ENCODE measurements at places on chromosomes 7 and 10.

- no peak for DNase-seq
Measured at GRCh38 chr7:122268101-122268500, 36.4 kb downstream of the FEZF1 start.

DNA sequence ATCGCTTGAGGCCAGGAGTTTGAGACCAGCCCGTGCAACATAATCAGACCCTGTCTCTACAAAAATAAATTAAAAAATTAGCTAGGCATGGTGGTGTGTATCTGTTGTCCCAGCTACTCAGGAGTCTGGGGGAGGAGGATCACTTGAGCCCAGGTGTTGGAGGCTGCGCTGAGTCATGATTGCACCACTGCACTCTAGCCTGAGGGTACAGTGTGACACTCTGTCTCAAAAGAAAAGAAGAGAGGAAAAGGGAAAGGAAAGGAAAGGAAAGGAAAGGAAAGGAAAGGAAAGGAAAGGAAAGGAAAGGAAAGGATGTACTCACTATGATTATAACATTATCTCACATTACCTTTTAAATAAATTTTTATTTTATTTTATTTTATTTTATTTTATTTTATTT is 56.5 kb upstream of the MPP7 start:
- DNase-seq, result no peak

GRCh38 chr10:85661123-85661522 is 705.5 kb downstream of the GRID1 start:
- DNase-seq, result peak; percentile 23

DNA sequence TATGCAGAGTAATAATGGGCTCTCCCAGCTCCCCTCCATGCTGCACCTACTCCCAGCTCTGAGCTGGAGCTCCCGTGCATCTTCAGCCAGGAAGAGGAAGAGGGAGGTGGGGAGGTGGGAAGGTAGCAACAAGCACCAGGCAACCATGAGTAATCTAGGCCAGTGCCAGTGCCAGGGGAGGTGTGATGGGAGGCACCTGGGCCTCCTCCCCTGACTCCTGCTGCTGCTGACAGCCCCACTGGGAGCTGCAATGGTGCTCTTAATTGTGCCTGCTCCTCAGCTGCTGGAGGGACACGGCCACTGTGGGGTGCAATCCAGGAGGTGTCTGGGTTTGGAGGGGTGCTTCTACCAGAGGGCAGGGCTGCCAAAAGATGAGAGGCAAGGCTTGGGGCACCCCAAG is 243.0 kb downstream of the PLXNA4 start:
- DNase-seq, result no peak

GRCh38 chr7:111499027-111499426 is 63.3 kb downstream of the IMMP2L start:
- peak; percentile 1 for DNase-seq

GRCh38 chr10:119060107-119060506 is 20.5 kb downstream of the EIF3A start:
- no peak for DNase-seq

GRCh38 chr7:124497176-124497575 is 268.4 kb downstream of the GPR37 start:
- DNase-seq, result no peak

- DNase-seq, result no peak
Measured at GRCh38 chr7:128178611-128179010, 62.5 kb upstream of the LEP start.

GRCh38 chr7:142827951-142828500 is 26.9 kb upstream of the EPHB6 start:
- DNase-seq, result no peak

GRCh38 chr7:31747553-31747952 is 60.5 kb downstream of the PPP1R17 start:
- no peak for DNase-seq

- DNase-seq, result no peak
Measured at GRCh38 chr7:38903057-38903456, 5.9 kb downstream of the VPS41 start.

GRCh38 chr10:17200001-17200911 is 1.2 kb downstream of the TRDMT1 start:
- DNase-seq, result no peak

DNA sequence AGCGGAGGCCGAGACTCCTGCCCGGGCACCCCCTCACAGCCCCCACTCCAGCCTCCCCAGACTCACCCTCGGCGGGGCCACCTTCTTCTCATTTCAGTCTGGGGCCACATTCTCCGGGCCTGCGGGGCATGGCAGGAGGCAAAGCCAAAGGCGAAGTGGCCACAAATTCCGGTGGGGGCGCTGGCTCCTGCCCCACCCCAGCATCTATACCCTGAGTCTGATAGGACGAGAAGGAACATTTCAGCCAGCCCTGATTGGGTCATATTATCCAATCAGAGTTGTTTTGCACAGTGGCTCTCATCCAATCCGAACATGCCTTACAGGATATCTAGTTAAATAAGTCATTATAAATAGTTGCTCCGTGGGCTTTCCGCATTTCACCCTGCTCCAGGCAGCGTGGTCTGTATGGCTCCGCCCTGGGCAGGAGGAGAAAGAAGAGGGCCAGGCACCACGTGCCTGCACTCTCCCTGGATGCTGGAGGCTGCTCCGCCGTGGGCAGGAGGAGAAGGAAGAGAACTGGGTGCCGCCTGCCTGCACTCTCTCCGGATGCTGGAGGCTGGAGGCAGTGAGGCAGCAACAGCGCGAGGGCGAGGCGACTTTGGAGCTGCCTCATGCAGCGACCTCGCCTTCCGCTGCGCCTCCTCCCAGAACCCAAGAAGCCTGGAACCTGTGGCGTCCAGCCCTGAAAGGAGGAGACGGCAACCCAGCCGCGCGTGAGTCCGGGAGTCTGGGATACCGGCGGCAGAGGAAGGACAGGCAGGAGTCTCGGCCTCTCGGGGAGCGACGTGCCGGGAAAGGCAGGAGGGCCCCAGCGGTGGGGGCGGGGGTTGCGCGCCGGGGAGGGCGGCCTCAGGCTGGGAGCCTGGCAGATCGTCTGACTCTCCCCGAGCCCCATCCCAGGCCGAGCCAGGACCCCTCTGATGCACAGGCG is 162.9 kb downstream of the ZNF33B start:
- DNase-seq, result peak; percentile 60

GRCh38 chr10:4546500-4546899 is 279.5 kb upstream of the AKR1E2 start:
- no peak for DNase-seq

- DNase-seq, result no peak
Measured at GRCh38 chr10:31949266-31949665, 20.6 kb upstream of the ARHGAP12 start.

GRCh38 chr10:127695431-127695830 is 41.6 kb upstream of the FOXI2 start:
- DNase-seq, result no peak

- no peak for DNase-seq
Measured at GRCh38 chr7:54360075-54360840, 181.9 kb upstream of the VSTM2A start.

GRCh38 chr10:114045136-114046086 is 1.7 kb downstream of the ADRB1 start:
- DNase-seq, result peak; percentile 58

DNA sequence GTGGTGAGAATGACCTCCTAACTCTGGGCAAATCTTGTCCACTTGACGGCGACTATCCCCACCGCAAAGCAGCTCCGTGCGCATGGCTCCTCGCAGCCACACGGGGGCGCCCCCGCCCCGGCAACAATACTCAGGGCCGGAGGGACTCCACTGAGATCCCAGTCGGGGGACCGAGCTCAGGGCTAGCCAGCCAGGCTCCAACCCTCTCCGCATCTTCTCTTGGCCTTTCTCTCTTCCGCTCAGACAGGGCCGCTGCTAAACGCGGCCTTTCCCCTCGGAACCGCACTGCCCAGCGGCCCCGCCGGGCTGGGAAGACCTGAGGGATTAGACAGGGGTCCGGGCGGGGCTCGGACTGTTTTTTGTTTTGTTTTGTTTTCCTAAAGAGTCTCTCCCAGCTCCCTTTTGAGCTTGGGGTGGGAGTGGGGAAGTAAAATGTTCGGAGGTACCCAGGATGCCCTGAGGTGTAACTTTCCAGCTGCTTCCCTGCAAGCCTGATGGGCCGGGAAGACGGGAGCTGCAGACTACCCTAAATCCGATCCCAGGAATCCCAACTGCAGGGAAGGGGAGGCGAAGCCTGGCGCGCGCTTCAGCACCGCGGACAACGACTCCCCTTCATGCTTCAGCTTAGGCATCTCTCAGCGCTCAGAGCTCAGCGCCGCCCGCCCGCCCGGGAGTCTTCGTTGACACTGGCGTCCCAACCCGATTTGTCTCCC is 2.7 kb downstream of the KCNIP2 start:
- DNase-seq, result peak; percentile 91

- DNase-seq, result no peak
Measured at GRCh38 chr7:158676171-158676840, 28.3 kb downstream of the NCAPG2 start.

GRCh38 chr10:38094927-38095574 is 914 bp downstream of the ZNF37A start:
- DNase-seq, result no peak

GRCh38 chr10:100522945-100523344 is 3.3 kb upstream of the SEC31B start:
- DNase-seq, result no peak

DNA sequence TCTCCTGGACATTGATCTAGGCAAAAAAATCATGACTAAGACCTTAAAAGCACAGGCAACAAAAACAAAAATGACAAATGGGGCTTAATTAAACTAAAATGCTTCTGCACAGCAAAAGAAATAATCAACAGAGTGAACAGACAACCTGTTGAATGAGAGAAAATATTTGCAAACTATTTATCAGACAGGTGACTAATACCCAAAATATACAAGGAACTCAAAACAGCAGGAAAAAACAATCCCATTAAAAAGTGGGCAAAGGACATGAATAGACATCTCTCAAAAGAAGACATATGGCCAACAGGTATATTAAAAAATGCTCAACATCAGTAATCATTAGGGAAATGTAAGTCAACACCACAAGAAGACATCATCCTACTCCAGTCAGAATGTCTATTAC is 166.8 kb downstream of the MTERF1 start:
- no peak for DNase-seq

- no peak for DNase-seq
Measured at GRCh38 chr10:44060221-44060620, 324.7 kb downstream of the CXCL12 start.

- no peak for DNase-seq
Measured at GRCh38 chr7:143239813-143240212, 18.0 kb downstream of the TAS2R40 start.

DNA sequence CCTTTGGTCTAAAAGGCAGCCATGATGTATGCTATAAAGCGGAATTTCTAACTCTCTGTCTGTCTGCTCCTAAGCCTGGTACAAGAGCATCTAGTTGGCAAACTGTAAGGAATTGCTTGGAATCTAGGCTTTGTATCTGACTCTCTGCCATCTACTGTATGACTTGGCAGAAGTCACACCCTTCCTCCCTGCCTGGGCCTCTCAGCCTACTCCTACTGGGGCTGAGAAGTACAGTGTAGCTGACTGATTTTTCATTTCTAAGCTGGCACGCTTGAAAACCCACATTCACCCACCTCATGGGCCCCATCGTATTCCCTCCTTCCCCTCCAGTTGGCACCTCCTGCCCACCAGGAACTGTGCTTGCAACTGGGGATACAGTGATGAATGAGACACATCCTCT is 435.2 kb downstream of the PLXNA4 start:
- DNase-seq, result no peak

- no peak for DNase-seq
Measured at GRCh38 chr10:13231808-13232207, 2.4 kb downstream of the UCMA start.

- DNase-seq, result no peak
Measured at GRCh38 chr7:85719981-85720953, 533.4 kb upstream of the SEMA3D start.

GRCh38 chr7:48411619-48412018 is 240.4 kb downstream of the ABCA13 start:
- DNase-seq, result no peak

GRCh38 chr10:118913825-118914224 is 115.7 kb upstream of the NANOS1 start:
- DNase-seq, result no peak

- DNase-seq, result no peak
Measured at GRCh38 chr7:86252406-86252805, 391.3 kb upstream of the GRM3 start.

DNA sequence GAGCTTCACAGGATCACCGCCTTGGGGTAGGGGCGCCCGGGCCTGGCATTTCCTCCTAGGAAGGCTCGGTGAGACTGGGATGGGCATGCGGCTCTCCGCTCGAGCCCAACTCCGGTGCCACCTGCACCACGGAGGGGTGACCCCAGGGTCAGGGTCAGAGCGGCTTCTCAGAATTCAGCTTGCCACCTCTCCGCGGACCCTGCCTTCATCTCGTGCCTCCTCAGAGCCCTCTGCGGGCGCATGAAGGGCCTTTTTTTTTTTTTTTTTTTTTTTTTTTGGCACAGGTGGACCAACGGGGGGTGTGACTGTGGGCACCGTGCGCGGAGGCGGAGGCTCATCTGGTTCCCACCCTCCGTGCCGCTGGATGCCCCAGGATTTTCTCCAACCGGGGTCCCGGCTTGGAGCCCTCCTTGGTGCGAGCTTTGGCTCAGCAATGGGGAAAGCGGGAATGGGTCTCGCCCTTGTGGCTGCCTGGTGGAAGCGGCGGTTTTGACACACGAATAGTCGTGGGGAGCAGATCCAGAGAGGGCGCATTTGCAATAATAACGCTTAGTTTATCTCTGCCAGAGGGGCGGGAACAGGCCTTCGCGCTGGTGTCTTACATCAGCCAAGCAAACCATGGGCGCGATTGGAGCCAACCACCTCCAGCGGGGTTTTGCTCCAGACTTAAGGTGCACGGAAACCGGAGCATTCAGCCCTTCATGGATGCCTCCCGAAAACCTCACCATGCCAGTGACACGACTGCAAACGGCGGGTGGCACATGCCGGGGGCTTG is 5.0 kb upstream of the TNRC18 start:
- no peak for DNase-seq

- no peak for DNase-seq
Measured at GRCh38 chr7:91351374-91351773, 87.1 kb downstream of the FZD1 start.

- no peak for DNase-seq
Measured at GRCh38 chr10:131746241-131746711, 154.5 kb upstream of the PPP2R2D start.

Measured in T47D (cell line).